ENCODE measurements at places on chromosomes 2 and 18.

GRCh38 chr2:101500860-101501259 lies 25.9 kb upstream of the RFX8 start:
- no peak for DNase-seq

DNA sequence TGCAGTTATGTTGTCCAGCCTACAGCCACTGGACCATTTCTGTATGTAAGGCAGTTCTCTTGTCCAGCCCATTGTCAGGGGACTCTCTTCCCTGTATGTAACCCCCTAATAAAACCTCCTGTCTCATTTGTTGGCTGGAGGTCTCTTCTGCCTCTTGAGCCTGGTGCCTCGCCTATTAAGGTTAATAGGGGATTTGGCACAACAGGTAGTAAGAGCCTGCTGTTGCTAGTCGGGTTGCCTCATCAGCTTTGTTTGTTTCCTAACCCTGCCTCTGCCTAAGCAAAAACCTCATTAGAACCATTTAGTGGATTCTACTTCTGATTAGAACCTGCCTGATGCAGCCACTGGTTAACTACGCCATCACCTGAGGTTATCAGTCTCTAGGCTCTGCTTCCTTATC lies 62.2 kb upstream of the STPG4 start:
- no peak for DNase-seq

DNA sequence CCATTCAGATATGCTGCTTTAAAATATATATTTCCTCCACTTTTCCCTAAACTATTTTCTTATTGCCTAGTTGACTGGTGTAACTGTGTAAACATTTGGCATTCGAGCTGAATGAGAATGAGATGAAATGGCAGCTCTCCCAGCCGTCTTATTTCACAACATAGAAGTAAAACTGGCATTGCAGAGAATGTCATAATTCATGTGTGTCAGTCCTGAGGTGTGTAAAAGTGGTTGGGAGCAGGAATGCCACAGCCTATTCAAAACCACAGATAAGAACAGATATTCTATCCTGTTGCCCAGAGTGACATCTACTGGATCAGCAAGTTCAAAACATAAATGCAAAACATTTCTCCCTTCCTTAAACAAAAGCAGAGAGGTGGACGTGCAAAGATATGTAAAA lies 565.5 kb upstream of the CHAC2 start:
- no peak for DNase-seq

DNA sequence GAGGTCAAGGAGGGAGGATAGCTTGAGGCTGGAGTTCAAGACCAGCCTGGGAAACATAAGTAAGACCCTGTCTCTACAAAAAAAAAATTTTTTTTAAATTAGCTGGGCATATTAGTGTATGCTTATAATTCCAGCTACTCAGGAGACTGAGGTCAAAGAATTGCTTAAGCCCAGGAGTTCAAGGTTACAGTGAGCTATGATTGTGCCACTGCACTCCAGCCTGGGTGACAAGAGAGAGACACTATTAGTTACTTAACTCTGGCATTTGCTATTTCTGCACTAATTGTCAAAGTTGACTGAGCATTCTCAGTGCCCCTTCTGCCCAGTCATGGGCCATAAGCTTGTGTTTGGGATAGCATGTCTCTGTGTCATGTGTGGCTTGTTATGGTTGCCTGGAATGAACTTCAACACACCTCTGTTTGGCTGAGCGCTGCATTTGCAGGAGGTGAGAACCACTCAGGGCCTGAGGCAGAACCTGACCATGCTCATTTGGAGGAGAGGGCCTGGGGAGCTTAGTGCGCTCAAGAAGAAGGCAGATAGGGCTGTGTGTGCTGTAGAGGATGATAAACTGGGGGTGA lies 77.7 kb downstream of the SH3RF3 start:
- DNase-seq, result no peak

GRCh38 chr2:73939419-73939818 lies 12.7 kb downstream of the DGUOK start:
- DNase-seq, result peak; percentile 28

- DNase-seq, result no peak
These were observed 178.1 kb downstream of the MGAT5 start for GRCh38 chr2:134431838-134432434.

- no peak for DNase-seq
These were observed 244.5 kb downstream of the TCF4 start for GRCh38 chr18:55343396-55344073.

- no peak for DNase-seq
These were observed 863 bp upstream of the SIX2 start for GRCh38 chr2:45009928-45010701.

DNA sequence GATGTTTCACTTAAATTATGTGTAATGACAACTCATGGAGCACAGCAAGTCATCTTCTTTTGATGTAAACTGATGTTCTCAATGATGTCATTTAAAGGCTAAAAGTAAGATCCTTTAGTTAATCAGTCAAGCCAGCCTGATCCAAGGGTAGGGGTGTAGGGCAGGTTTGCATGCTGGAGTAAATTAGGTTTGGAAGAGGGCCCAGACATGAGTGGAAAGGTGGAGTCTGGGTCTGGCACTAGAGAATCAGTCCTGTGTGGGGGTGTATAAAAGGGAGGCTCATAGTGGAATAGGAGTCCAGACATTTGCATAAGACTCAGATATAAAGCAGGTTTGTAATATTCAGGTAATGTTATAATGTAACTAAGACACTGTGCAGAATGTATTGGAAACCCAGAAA lies 88.8 kb upstream of the NYAP2 start:
- DNase-seq, result no peak

GRCh38 chr2:222714361-222715241 lies 43.1 kb downstream of the MOGAT1 start:
- DNase-seq, result no peak

DNA sequence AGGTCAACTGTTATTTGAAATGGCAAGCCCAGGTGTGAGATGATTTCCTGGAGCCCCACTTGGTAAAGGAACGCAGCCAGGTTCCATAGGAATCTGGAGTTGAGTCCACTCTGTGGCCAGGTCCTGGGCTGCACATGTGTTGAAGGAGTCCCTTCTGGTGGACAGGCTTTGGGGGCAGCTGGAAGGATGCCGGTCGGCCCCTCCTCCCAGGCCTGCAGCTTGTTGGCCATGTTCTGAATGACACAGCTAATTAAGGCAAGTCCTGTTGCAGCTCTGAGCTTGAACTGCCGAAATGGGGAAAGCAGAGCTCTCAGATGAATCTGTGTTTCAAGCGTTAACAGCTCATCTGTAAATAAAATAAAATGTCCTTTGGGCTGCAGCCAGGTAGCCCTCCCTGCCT lies 23.8 kb downstream of the EN1 start:
- no peak for DNase-seq

DNA sequence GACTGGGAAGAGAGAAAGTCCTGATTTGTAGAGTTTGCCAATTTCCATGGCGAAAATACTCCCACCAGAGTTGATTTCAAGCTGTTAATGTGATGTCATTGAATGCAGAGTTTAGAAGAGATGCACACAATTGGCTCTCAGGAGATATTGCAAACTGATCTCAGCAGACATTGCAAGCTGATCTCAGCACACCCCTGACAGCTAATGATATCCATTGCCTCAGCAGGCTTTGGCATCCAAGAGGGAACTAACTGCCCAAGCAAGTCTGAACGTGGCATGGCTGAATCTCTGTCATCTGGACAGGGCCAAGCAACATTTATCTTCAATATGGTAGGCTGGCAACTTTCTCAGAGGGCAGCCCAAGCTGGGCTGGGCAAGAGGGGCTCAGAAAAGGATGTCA lies 78.4 kb upstream of the CYP1B1 start:
- DNase-seq, result no peak

- no peak for DNase-seq
These were observed 8.8 kb downstream of the LBH start for GRCh38 chr2:30239986-30240752.

DNA sequence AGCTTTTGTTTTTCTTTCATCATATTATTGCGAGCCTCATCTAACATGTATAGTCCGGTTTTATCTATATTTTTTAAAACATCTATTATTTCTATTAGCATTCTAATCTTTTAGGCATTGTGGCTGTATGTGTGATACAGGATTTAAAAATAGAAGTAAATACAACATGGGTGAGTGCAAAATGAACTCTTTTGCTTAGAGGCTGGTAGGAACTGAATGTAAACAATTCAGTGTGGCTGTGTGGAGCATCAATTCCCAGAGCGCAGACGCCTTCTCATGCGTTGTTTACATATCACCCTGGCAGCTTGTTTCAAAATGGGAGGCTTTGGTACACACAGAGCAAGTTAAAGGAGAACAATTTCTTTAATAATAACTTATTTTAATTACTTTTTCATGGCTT lies 836 bp downstream of the DTNA start:
- DNase-seq, result no peak

DNA sequence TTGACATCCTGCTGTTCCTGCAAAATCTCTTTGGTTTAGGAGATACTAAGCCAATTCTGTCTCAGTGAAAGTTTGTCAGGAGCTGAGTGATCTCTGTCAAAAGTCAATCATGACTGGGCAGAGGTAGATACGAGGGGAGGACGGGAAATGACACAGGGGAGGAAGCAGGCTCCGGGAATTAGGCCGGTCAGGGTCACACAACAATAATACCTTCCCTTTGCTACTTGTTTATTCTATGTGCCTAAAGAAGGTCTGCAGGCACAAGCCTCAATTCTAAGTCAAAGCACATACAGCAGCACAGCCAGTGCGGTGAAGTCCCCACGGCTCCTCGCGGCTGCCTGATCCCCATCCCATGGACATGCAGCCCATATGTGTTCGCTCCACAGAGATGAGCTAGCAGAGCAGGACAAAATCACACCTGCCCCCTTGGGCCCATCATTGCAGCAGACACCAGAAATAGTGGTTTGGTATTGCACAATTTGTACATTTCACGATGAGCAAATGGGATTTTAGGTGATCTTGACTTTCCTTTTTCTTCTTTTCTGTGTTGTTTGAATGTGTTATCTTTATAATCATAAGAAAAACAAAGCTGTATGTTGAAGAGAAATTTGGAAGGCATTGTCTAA lies 141.4 kb downstream of the VAPA start:
- no peak for DNase-seq

DNA sequence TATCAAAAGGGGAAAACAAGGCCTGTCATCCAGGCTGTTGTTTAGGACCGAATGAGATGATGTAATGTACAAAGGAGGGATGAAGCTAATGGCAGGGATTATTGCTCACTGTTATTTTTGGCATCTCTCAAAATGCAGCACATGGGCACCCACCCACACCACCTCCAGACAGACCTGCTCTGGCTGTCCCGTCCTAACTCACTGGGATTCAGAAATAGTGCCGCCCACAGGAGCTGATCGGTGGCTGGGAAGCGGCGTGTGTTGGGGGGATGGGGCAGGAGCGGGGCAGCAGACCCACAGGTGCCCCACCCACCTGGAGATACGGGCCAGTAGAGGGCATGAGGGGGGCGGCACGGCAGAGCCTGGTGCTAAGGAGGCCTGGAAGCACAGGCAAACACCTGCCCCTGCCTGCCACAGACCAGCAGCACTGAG lies 52.2 kb downstream of the CRACDL start:
- no peak for DNase-seq

GRCh38 chr2:240335061-240335460 lies 100.4 kb upstream of the GPC1 start:
- DNase-seq, result no peak

GRCh38 chr18:23732439-23732838 lies 43.2 kb downstream of the LAMA3 start:
- no peak for DNase-seq

- DNase-seq, result no peak
These were observed 246.5 kb downstream of the MYCN start for GRCh38 chr2:16186661-16187481.

DNA sequence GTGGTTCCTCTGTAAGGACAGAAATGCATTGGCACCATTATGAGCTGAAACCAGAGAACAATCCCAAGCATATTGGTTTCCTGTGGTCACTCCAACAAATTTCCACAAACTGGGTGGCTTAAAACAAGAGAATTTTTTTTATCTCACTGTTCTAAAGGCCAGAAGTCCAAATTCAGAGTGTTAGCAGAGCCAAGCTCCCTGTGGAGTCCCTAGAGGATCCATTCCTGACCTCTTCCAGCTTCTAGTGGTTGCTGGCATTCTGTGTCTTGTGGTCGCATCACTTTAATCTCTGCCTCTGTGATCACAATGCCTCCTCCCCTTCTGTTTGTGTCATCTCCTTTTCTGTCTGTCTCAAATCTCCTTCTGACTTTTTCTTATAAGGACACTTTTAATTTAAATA lies 380.3 kb downstream of the NYAP2 start:
- no peak for DNase-seq

GRCh38 chr18:49677081-49677480 lies 115.2 kb downstream of the LIPG start:
- DNase-seq, result no peak

GRCh38 chr2:99471654-99472599 lies 17.9 kb downstream of the REV1 start:
- no peak for DNase-seq

DNA sequence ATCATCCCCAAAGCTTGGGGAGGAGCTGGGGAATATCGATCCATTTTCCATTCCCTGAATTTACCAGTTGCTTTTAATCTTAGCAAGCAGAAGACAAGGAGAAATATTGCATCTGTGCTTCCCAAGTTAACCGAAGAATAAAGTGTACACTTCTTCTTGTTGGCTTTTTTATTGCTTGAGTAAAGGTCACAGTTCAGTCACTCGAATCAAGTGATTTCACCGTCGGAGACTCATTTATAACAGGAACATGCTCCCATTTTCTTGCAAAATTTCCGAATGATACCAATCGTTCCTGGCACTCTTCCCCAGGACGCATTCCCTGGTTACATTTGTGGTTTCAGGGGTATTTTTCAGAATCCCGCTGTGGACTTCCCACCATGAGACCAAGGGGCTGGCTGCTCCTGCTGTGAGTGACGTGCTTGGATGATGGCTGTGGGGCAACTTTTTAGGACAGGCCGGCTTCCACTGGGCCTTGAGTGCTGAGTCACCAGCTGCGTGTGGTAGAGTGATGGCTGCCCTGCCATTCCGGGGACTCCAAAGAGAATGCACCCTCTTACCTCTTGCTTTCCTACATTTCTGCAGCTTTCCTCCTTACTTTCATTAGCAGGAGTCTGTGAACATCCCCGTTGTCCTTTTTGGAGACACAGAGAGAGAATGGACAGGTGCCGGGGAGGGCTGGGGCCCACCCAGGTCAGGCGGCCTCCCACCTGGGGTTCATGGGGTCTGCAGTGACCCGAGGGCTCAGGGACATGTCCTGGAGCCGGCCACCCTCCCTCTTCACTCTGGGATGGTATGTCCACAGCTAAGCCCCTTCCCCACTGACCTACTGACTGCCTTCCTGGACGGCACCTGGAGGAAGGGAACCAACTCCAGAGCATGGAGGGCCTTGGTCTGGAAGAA lies 60.7 kb upstream of the HDAC4 start:
- no peak for DNase-seq

DNA sequence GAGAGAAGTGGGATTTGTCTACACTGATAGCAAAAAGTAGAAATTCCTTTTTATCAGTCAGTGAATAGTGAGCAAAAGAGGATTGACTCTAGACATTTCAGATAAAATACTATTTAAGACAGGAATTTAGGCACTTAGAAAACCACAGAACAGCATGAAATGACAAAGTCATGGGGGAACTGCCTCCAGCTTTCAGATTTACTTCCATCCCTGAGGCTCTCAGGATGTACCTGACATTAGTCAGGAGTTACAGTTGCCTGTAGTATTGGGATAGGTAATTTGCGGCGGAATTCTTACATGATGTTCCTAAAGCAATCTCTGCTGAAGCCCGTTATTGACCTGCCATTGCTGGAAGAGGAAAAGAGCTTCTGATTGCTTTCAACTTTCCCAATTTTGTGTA lies 337.1 kb upstream of the MAP2 start:
- no peak for DNase-seq

Measured in CD4-positive, alpha-beta T cell treated with Interleukin-21 for 1 hour (primary cell).